ENCODE measurements at places on chromosomes 4 and X.

GRCh38 chr4:7516096-7516772 is 81.5 kb upstream of the PSAPL1 start:
- DNase-seq, result no peak

DNA sequence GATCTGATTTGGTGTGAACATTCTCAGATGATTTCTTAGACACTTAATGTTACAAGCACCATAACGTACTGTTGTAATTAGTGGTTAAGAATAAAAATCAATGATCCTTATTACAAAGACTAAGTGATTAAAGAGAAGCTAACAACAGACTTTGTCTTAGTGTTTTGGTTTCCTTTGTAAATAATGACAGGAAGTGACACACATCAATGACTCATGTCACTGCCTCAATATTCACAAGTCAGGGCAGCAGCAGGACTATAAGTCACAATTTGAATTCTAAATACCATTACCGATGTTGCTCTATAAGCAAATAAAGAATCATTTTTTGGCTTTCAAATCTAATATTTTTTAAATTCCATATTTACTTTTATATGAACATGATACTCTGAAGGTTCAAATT is 115.8 kb upstream of the FAT4 start:
- no peak for DNase-seq

GRCh38 chrX:123322536-123322935 is 138.5 kb downstream of the GRIA3 start:
- DNase-seq, result no peak

DNA sequence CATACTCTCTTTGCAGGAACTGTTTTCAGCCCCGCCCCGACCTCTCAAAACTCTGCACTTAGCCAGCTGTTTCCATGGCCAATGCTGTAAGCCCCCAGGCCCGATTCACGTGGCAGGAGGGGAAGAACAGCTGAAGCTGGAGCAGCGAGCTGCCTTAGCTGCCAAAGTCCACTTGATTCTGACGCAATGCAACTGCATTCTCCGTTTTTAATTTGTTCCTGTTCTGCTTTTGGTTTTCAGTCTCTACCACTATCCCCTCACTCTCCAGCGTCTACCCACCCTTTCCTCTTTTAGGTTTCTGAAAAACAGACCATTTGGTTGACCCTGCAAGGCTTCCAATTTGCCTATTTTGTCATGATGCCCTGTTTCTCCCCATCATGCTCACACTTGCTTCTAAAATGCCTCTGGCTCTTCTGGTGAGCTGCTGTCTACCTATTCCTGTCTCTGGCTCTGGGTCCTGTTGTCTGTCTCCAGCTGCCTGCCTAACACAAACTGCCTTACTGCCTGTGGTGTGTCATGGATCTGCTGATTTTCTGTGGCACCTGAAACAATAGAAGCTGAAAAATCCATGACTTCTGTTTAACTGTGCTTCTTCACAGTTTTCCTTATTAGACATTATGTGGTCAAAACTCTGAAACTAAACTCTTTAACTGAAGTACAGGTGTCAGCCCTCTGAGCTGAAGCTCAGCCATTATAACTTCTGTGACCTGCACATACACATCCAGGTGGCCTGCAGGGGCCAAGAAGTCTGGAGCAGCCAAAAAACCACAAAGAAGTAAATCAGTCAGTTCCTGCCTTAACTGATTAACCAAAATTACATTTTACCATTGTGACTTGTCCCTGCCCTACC is 160.5 kb upstream of the AGTR2 start:
- DNase-seq, result no peak

- DNase-seq, result no peak
Observed at GRCh38 chr4:152708796-152709195, 29.0 kb upstream of the TMEM154 start.

- no peak for DNase-seq
Observed at GRCh38 chr4:25180524-25181131, 20.4 kb upstream of the SEPSECS start.

DNA sequence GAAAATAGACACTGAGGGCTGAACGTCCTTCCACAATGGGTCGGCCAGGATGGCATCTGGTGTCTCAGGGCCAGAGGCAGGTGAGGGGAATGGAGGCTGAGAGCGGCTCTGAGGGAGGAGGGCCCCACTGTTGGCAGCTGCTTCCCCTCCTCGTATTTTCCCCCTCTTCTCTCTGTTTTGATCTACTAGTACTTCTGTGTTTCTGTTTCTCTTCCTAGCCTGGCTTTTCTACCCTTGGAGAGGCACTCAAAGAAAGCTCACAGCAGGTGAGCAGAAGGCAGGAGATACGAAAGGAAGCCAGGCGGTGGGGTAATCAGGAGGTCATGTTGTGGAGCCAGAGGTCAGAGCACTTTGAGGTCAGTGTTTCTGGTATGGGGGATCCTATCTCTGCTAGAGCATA is 151.8 kb upstream of the GATB start:
- DNase-seq, result no peak

DNA sequence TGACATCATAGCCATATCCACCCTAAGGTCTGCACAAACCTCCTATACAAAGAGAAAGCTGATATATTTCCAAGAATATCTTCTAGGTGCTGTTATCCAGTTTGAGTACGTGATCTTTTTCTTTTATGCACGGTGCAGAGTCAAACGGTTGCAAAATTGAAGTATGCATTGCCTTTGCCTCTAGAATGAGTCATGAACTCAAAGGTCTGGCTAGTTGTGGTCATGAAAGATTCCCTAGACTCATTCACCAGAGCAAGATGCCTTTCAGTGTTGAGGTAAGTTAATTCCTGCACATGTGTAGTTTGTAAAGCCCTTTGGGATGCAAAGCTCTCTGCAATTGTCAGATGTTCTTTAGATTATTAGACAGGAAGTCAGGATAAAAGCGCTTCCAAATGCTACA is 704.4 kb downstream of the PCDH19 start:
- DNase-seq, result no peak

All from activated CD8-positive, alpha-beta memory T cell treated with anti-CD3 and anti-CD28 coated beads for 1 hour (primary cell).